ENCODE measurements at places on chromosomes 2 and 18. TPM values are rescaled to one million over a fixed set of nuclear protein-coding genes. Genes with fewer than 3 reads are reported as not detected.
A peak's percentile ranks its signal among the peaks of the same experiment; 100 is the strongest.

Gene CCDC148
- total RNA-seq, result 0.32 TPM

- DNase-seq, result no peak
These were observed 201.4 kb upstream of the DDX18 start for GRCh38 chr2:117613101-117613500.

- DNase-seq, result no peak
These were observed 77.2 kb upstream of the NFU1 start for GRCh38 chr2:69514406-69514805.

GRCh38 chr2:4653991-4654390, 950.6 kb downstream of the DCDC2C start:
- no peak for DNase-seq

Gene PARD3B
- total RNA-seq, result 5.8 TPM

DNA sequence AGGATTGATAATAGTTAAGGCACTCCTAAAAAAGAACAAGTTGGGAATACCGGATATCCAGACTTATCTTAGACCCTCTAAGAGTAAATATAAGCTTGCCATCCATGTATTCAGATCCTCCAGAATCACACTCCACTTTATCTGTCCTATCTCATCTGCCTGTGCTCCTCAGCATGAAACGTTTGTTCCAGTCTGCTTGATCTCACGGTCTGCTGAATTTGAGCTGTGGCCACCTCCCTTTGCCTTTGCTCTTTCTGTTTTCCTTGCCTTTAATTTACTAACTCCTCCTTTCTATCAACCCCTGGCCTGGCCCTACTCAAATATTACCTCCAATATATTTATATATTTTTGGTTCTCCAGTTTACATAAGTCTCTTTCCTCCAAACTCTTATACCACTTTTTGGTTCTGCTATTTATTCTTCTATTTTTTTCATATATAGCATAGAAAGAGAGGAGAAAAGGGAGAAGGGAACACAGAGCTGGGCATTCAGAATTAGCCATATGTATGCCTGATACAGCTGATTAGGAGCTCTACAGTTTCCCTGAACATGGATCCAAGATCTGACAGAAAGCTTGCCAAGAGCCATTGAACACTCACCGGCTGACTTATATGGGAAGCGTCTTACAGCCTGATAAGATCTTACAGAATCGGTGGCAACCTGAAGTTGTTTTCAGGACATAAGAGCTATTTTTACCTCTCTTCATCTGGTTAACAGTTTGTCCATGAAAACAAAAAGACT, 21.8 kb upstream of the DNAJC27 start:
- no peak for DNase-seq

- DNase-seq, result peak; percentile 65
These were observed 31.1 kb upstream of the SATB2 start for GRCh38 chr2:199488772-199489400.

DNA sequence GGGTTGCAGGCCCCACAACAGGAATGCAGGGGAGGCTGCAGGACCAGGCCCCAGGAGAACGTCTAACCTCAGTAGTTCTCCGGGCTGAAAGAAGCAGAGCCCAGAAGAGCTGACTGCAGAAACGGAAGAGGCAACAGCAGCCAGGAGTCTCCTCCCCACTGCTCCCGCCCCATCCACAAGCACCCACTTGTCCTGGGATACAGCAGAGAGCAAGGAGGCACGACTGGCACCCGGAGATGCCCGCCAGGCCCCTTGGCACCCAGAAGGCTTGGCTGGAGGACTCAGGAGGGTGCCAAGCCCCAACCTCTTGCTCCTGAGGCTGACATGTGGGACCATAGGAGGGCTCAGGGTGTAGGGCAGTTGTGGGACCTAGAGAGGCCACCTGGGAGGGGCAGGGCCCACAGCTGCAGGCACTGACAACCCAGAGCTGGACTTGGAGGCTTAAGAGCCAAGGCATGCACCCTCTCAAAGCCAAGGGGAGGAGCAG, 29.0 kb upstream of the TNS1 start:
- DNase-seq, result no peak

DNA sequence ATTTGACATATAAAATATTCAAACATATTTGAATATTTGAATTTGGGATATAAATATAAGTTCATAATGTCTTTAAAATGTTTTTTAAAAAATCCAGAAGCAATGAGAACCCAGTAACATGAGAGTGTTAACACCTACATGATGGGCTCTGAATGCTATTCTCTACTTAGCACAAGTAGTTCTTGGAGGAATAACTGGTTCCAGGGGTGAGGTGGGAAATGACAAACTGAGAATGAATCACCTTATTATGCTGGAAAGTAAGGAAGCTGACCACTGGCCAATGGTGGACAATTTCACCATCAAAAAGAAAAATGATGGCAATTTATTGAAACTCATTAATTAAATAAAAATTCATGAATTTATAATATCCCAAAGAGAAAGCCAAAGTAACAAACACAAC, 79.6 kb upstream of the NABP1 start:
- no peak for DNase-seq

DNA sequence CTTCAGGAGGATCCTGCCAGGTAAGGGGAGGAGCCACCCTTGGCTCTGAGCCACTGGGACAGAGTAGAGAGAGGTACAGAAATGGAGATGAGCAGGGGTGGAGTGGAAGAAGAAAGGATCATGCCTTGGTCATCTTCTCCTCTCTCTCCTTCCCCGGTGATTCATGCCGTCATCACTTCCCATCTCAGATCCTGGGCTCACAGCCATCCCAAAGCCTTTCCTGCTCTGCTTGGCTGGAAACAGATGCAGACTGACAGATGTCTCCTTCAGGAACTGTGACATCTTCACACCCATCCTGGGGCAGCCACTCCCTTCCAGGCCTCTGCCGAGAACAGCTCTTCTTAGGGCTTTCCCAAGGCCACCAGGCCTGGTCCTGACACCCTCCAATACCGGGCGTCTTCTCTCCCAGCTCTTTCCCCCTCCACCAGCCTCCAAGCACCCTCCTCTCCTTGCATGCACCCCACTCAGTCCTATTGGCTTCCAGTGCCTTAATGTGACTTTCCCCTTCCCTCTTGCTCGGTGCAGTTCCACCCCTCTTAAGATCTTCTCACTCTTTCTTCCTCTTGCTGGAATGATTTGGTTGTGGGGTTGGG, 58.3 kb upstream of the TNP1 start:
- DNase-seq, result no peak

Gene LINC00305
- total RNA-seq, result not detected

- DNase-seq, result no peak
These were observed 103.1 kb downstream of the SH3RF3 start for GRCh38 chr2:109231996-109232705.

- DNase-seq, result no peak
These were observed 65.3 kb downstream of the HAUS1 start for GRCh38 chr18:46169464-46169941.

DNA sequence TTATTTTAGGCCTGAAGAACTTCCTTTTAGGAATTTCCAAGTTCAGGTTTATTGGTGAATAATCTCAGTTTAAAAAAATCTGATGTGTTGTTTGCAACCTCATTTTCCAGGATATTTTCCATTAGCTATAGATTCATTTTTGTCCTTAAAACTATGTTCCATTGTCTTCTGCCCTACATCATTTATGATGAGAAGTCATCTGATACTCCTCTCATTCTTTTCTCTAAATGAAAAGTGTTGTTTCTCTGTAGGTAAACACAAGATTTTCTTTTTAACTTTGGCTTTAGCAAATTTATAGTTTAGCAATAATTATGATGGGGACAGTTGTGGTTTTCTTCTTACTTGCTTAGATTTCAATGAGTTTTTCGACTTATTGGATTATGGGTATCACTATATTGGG, 427.3 kb downstream of the DCDC2C start:
- no peak for DNase-seq

DNA sequence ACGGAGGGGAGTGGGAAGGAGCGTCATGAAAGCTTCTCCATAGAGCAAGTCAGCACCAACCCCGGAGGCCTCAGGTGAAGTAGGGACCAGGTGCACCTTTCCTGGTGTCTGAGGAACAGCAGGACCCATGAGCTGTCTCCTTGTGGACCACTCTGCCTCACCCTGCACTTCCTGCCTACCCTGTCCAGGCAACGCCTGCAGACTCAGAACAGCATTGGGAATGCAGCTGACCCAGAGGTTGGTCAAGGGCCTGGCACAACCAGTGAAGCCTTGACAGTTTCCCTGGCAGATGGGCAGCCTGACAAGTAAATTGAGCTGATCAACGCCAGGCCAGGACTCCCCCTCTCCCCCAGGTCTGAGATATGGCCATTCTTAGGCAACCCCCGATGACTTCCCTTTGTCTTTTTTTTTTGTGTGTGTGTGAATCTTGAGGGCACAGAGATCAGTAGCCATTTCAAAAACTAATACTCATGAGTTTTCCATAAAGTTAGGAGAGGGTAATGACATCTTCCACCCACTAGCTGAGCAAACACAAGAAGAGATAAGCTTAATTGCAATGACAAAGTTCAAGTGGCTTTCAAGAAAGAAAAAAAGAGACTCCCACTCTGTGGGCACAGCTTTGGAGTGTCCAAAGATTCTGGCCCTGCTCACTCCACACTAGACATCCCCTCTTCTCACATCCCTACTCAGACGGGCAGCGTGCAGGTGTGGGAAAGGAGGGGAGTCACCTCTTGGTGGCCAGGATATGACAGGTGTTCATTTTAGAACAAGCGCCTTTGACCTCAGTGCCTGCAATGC, 3.5 kb upstream of the FABP1 start:
- DNase-seq, result no peak

GRCh38 chr2:201882353-201883090, 76.2 kb downstream of the CDK15 start:
- no peak for DNase-seq

- no peak for DNase-seq
These were observed 213.4 kb downstream of the NEDD4L start for GRCh38 chr18:58257461-58257860.

Gene PLGLB1
- 0.92 TPM for total RNA-seq

DNA sequence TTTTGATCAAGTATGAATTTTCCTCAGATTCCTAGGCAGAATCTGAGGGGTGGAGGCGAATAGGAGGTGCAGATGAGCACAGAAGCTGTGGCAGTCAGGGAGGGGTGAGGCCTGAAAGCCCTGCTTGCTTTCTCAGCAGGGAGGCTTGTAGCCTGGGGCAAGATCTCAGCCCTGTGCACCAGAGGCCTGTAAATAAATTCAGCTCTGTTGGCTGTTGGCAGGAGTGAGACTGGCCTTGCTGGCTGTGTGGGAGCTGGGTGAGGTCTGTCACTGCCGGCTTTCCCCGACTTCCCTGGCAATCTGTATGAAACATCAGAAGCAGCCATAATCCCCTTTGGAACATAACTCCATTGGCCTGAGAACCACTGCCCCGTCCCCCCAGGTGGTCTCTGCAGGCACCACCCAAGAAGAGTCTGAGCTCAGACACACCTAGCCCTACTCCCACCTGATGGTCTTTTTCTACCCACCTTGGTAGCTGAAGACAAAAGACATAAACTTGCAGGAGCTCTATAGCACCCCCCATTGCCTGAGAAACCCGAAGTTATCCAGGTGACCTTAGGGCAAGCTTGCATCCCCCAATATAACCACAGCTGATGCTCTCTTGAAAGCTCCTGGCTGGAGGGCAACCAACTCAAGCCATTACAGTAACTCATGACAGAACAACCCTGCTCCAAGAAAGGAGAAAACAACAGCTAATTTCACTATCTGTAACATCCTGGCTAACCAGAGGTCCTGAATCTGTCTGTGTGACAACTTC, 32.3 kb downstream of the EVA1A start:
- no peak for DNase-seq

GRCh38 chr2:208501206-208501605, 94.6 kb downstream of the PTH2R start:
- no peak for DNase-seq

DNA sequence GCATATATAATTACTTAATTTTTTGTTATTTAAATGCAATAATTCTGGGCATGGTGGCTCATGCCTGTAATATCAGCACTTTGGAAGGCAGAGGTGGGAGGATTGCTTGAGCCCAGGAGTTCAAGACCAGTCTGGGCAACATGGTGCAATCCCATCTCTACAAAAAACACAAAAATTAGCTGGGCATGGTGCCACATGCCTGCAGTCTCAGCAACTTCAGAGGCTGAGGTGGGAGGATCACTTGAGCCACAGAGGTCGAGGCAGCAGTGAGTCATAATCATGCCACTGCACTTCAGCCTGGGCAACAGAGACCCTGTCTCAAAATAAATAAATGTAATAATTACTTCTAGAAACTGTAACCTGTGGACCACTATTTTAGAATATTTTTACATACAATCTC, 21.5 kb upstream of the TMEM87B start:
- no peak for DNase-seq

GRCh38 chr2:44655401-44655864, 286.1 kb upstream of the SIX3 start:
- DNase-seq, result no peak

- DNase-seq, result peak; percentile 30
These were observed 112.5 kb upstream of the SLC38A11 start for GRCh38 chr2:165067643-165068486.

Gene FLACC1
- total RNA-seq, result 0.45 TPM

DNA sequence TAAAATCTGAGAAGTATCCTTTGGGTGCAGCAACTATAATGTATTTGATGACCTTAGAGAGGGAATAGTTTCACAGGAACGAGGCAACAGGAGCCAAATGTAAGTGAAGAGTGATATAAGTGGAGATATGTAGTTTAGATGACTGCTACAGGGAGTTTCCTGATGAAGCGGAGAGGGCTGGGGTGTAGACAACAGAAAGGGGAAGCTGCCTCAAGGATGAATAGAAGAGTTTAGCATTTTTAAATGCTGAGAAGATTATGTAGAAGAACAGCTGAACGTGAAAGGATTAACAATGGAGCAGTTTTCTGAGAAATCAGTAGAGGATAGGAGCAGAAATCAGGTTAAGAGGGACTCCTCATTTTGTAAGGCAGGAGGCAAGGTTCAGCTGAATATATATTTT, 133.3 kb downstream of the LCLAT1 start:
- DNase-seq, result no peak

- no peak for DNase-seq
These were observed 322.2 kb downstream of the ZNF804A start for GRCh38 chr2:184920451-184920965.

DNA sequence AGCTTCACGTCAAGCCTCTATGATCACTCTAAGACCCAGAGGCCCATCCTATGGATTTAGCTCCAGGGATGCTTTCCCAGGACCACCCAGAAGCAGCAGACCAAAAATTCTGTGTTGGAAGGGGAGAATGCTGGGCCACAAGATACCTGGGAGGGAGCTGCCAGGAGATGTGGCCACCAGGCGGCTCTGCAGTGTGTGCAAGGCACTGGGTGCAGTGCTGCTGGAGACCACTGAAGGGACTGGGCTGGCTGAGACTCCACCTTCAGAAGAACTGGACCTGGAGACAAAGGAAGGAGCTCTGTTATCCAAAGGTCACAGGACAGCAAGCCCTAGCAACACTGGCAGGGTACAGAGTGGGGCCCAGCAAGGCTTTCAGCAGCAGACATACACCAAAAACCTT, 34.0 kb downstream of the KANSL3 start:
- DNase-seq, result no peak

GRCh38 chr2:68456198-68456597, 10.9 kb downstream of the FBXO48 start:
- DNase-seq, result no peak

Gene GDF7
- under 0.01 TPM for total RNA-seq

GRCh38 chr2:182730486-182730885, 14.4 kb downstream of the DNAJC10 start:
- no peak for DNase-seq
